ENCODE measurements at places on chromosomes 1 and 21. TPM values are rescaled to one million over a fixed set of nuclear protein-coding genes. Genes with fewer than 3 reads are reported as not detected.

- no peak for DNase-seq
Measured at GRCh38 chr21:18265944-18266343, 21.3 kb downstream of the CHODL start.

DNA sequence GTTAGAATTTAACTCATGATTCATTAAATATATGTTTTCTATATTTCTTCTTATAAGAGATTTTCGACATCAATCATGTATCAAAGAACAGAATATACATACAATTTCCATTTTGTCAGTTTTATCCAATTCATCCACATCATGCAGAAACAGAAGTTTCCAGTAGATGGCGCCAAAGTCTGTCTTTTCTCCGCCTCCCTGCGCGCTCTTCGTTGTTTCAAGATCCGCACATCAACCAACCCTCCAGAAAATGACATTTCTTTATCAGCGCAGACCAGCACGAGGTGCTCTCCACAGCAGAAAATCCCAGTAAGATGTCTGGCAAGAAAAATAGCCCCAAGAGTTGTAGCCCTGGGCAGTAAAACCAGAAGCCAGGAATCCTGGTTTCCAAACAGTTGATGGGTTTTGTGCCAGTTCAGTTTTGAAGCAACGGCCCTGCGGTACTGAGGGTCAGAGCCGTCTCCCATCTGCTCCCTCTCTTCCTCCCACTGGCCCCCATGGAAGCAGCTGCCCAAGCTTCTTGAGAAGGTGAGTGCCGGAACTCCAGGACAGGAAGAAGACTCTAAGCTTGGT lies 38.6 kb upstream of the GPR137B start:
- peak; percentile 33 for DNase-seq

DNA sequence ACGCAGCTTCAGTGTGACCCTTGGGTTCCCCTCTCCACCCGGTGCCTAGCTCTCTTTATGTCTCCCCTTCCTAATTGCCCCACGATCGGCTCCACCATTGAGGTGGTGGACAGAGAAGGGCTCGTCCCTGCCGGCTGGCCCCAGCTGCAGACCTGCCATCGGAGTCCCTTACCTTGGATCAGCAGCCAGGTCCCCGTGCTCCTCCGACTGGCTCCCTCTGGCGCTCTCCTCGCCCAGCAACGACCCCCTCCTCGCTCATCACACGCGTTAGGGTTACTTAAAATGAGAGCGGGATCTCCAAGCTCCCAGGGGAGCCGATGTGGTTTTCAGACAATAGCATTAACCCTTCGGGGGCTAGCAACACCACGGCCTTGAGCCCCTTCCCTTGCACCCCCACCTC lies 8.1 kb upstream of the ETV3L start:
- DNase-seq = no peak

The UQCRHL gene
- 1.5 TPM for total RNA-seq

The LRRC71 gene
- total RNA-seq = not detected

Data from renal cortical epithelial cell (primary cell).